Colonic mucosa (tissue), 4 donors: ENCODE measurements at places on chromosomes 7 and 10. TPM values are rescaled to one million over a fixed set of nuclear protein-coding genes. Genes with fewer than 3 reads are reported as not detected.
A peak's percentile ranks its signal among the peaks of the same experiment; 100 is the strongest.

CDC123 gene
- 47.9 TPM for total RNA-seq

ENKUR gene
- 0.48 TPM for total RNA-seq

DNA sequence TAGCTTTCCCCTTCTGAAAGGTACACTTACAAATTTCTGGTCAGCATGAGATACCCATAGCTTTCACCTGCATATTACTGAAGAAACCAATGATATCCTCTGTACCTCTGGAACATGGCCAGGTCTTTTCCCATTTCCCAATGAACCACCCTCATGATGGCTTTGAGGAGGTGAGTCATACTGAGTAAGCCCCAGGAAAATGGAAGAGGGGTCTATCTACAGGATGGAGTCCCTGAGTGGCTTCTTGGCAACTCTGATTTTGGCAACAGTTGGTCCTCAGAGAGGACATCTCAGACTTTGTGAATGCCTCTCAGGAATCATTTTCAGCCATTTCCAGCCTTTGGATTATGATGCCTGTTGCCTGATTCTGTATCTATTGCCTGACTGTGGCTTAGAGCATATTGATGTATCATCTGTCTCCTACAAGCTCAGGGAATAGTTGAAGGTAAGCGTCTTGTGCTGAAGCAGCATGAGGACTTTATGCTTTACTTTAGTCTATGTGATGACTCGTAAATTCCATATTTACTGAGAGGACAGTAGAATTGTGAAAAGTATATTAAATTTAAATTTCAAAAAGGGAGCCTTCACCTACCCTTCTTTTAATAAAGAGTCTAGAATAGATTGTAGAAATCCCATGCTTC is 84.7 kb upstream of the DKK1 start:
- no peak for DNase-seq

DNA sequence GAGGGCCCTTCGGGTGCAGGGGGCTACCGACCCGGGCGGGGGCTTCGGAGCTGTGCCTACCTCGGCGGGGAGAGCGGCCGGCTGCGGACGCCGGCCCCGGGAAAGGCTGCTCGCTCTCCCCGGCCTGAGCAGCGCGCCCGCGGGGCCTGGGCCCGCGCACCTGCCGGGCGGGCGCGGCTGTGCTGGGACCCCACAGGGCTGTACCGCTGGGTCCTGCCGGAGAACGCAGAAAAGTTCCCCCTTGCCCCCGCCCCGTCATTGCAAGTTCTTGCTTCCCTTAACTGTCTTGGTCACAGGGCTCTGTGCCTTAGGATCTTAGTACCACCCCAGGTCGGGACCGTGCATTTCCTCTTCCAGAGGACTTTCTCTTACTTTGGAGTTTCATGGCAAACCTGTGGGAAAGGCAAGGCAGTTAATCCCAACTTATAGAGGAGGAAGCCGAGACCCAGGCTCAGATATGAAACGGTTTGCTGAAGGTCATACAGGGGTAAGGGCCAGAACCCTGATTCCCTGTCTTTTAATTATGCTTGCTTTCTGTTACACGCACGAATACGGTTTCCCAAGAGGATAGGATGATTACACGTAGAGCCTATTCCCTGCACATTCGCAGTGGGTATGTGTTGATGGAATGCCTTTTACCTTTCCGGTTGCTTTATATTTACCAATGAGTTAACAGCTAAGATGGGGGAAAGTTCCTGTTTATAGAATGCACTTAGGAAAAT is 652 bp downstream of the PCGF5 start:
- peak; percentile 53 for DNase-seq

DNA sequence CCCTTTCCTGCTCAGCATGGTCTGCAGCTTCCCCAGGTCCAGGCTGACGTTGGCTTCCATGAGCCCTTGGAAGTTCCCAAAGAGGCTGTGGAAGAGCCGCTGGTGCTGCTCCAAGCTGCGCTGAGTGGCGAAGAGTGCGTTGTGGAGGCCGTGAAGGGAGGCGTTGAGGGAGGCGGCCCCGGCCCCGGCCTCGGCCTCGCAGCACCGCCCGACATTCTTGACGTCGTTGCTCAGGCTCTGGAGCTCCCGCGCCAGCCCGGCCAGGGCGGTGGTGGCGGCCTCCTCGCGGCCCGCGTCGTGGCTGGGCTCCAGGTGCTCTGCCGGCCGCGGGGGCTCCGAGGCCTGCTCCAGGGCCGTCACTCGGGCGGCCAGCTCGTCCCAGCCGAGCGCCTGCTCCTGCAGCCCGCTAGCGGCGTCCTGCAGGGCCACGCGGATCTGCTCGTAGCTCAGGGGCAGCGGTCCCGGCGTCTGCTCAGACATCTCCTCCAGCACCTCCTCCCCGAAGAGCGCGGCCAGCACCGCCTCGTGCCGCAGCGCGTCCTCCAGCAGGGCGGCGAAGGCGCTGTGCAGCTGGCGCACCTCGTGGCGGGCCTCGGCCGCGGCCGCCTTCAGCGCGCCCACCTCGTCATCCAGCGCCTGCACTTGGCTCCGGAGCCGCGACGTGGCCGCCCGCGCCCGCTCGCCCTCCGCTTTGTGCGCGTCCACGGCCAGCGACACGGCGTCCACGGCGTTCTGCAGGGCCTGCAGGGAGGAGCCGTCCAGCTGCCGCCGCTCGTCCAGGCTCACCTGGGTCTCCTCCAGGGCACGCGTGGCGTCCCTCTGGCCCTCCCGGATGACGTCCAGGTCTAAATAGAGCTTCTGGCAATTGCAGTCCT is 14.7 kb downstream of the MMRN2 start:
- DNase-seq = peak; percentile 17
